Sigmoid colon (tissue), 7 donors: ENCODE measurements at places on chromosomes 11 and 22.
A peak's percentile ranks its signal among the peaks of the same experiment; 100 is the strongest.

DNA sequence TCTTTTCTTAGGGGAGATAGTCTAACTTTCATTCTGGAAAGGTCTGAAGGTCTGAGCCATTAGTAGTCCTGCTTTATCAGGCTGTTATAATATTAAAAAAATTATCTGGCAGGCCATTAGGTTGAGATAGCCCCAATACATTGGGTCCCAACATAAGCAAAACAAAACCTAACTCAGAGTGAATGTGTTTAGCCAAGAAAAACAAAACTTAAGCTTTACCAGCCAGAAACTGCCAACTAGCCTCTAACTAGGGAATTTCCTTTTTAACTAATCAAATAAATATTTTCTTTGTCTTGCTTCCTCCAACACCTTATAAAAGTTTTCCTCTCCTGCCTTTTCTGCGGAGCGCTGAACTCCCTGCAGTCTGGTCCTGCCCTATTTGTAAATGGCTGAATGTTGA, 1137.7 kb upstream of the CNTN5 start:
- DNase-seq: no peak

DNA sequence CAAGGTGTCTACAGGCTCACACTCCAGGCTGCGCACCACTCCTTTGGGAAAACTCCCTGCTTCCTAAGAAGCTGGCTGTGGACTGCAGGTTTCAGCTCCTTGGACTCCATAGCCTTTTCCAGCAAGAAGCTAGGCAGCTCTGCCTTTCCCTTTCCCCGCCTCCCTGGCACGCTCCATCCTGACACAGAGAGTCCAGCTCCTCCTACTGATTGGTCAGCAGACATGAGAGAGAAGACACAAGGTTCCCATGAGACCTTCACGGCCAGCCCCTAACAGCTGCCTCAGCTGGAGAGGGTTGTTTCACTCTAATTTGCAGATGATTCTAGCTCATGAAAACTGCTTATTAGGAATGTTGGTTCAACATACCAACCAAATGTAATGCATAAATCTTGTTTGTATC, 27.6 kb downstream of the TENM4 start:
- peak; percentile 95 for DNase-seq

GRCh38 chr11:130476922-130477491, 28.6 kb downstream of the ADAMTS15 start:
- DNase-seq: no peak

DNA sequence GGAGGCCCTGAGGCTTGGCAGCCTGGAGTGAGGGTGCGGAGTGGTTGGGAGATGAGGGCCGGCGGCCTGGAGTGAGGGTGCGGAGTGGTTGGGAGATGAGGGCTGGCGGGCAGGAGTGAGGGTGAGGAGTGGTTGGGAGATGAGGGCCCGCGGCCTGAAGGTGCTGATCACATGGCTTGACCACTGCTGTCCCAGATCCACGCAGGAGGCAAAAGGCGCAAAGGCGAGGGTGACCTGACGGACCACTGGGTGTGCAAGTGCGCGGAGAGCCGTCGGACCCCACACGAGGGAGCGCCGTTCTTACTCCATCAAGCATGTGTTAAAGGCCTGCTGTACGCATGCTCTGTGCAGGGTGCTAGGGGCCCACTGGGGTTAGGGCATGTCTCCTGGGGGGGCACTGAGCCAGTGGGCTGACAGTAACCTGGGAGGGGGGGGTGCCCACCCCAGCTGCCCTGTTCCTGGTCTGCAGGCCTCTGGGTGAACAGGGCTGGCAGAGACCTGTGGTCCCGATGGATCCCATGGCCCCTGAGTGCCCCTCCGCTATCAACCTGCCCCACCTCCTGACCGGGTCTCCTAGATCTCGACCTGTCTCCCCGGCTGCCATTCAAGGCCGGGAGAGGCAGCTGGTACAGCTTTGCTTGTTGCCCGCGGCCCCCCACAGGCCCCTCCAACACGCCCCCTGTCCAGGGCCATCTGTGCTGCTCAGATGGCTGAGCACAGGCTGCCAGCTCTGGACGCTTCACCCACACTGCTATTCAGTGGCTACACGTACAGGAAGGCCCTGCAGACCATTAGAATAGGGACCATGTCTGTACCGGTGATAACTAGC, 21.1 kb downstream of the MRGPRD start:
- DNase-seq: no peak

DNA sequence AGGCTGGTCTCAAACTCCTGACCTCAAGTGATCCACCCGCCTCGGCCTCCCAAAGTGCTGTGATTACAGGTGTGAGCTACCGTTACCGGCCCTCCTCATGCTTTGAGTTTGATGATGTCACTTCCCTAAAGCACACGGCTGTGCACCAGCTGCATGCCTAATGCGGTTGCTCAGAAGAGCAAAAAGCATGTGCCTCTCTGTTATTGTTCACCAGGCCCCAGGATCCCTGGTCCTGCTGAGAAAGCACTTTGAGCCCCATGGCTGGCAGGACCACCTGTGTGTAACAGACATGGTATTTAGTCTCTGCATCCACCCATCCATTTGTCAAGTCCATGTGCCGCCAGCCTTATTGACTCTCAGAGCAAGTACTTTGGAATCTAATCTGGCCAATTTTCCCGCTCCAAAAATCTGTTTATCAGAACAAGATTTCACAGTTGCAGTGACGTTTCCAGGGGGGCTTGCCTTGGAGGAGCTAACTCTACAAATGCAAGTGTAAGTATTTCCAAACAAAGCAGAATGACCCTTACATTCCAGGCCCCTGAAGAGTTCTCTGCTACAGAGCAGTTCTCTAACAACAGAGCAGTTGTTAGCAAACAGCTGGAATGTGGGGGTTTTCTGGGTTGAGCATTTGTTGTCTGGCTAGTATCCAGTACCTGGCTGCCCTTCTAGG, 89.4 kb downstream of the LDLRAD3 start:
- no peak for DNase-seq

DNA sequence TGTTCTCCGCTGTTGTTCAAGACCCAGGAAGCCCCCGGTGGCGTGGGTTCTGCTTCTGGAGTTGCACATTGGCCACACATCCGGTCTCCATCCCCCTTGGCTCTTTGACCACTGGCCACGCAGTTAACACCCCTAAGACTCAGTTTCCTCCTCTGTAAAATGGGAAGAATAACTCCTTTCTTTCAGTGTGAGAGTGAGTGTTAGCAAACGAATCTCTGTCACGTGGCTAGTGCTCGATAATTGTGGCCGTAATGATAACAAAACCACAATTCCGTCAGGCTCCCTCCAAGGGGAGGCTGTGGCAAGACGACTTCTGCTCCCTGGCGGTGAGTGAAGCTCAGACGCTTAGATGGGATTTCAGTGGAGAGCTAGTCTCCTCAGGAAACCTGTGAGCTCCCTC, 315.2 kb upstream of the B3GAT1 start:
- DNase-seq: no peak

GRCh38 chr11:130964058-130964792, 47.9 kb upstream of the SNX19 start:
- DNase-seq: no peak

- DNase-seq: no peak
Measured at GRCh38 chr11:121513807-121514206, 61.0 kb upstream of the SORL1-AS1 start.

DNA sequence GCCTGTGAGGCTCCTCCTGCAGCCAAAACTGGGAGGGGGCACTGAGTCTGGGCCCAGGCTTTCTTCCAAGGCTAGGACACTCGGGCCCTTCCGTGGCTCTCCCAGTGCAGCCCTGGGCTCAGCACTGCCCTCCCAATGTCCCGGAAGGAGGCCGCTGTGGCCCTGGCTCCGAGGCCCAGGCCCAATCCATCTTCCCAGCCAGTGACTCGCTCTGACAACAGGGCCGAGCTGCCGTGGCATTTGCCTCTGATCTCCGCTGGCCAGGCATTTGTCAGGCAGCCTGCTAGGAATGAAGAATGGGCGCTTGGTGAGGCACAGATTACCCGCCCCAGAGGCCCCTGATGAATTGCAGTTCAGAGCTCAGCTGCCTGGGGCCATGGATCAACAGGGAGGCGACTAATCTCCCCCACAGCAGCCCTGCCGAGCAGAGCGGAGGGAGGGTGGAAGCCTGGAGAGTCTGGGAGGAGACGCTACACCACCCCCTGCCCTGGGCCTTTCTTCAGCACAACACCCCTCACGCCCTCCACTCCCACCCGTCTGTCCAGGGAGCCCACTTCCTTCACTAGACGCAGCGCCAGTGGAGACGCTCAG, 8.3 kb downstream of the FXYD2 start:
- no peak for DNase-seq

- peak; percentile 77 for DNase-seq
Measured at GRCh38 chr22:42959576-42960509, 55.1 kb downstream of the PACSIN2 start.

GRCh38 chr22:43996981-43997265, 27.2 kb upstream of the PARVB start:
- peak; percentile 46 for DNase-seq

DNA sequence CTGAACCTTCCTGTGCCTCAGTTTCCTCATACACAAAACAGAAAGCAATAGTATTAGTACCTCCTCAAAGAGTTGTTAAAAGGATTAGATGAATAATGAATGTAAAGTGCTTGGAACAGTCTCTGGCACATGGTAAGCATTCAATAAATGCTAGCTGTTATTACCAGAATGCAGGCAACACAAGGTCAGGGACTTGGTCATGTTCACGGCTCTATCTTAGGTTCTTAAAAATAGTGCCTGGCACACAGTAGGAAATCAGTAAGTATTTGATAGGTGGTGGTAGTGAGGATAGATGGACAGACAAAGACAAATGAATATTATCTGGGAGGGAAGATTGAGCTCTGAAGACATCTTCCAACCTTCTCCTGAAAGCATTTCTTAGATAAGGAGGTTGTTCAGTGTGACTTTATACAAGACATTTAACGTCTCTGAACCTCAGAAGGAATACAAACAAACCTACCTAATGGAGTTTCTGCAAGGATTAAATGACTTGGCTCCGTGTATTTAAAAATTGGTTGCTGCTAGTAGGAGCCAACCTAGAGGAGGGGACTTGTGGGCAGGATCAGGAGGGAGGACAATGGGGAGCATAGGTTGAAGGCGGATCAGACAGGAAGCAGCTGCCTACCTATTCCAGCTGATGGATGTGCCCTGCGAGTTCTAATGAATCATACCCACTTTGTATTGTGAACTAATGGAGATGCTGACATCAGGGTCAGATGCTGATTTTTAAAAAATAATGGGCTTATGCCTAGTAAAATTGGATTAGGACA, 94.1 kb downstream of the DBX1 start:
- no peak for DNase-seq

DNA sequence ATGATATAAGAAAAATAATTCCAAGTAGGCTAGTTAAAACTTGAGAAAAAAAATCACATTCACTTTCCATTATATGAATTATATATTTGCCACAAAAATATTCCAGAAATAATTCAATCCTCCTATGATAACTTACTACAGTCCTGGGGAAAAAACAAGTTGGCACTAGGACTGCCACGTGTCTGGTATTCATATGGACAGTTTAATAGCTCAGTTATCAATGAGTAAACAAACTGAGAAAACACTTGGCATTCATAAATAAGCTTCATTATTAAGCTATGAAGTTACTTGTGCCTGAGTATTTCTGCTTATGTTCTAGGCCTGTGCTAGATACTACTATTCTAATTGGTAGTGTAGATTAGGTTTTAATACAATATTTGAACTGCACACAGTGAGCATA, 22.5 kb upstream of the MAML2 start:
- DNase-seq: no peak

DNA sequence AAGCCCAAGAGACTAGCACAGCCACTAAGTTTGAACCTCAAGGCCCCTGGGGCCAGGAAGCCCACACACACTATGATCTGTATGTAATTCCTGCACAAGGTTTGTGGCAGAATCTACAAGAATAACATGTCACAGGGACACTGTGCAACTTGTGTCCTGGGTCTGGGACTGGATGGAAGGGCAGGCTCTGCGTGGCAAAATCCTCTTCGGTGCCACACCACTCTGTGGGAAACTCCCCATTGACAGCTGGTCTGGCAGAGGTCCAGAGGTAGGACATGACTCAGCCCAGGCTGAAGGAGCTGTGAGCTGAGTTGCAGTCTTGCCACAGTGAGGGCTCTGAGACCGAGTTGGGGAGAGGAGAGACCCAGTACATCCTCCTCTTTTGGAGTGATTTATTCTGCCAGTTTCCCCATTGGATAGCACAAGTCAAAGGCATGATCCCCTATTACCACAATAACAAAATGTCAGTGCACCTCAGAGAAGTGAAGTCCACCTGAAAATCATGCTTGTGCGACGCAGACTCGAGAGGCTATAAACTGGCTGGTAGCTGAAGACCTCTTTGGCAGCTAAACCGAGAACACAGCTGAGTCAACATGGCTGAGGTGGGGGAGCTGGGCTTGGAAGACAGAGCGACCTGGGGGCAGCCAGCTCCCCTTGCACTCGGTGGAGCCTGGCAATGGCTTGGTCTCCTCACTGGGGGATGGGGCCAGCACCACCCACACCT, 23.3 kb upstream of the SERPIND1 start:
- peak; percentile 77 for DNase-seq

DNA sequence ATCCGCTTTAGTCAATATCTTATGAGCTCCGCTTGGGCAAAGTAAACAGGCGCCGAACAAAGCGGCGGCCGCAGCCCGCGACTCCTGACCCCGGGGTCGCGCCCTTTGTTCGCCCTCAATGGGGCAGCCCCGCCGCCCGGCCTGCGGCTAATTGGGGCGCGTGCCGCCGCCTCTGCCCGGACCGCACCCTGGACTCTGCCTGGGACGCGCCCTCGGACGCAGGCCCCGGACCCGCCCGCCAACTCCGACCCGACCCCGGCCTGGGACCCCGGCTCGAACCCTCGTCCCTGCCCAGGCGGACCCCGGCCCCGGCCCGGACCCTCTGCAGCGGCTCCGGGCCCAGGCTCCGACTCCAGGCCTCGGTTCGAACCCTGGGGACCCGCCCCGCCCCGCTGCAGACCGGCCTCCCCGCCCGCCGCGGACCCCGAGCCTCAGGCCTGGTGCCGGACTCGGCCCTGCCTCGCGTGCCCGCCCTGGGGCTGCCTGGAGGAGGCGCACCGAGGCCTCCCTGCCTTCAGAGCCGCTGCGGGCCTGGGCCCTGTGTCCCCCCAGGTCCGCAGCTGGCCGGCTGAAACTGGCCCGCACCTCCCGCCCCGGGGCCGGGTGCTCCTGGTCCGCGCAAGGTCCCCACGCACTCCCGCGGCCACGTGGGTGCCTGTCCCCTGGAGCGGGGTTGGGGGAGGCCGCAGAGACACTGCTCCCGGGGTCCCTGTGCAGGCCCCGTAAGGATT, 84.7 kb upstream of the WNT7B start:
- DNase-seq: peak; percentile 60

DNA sequence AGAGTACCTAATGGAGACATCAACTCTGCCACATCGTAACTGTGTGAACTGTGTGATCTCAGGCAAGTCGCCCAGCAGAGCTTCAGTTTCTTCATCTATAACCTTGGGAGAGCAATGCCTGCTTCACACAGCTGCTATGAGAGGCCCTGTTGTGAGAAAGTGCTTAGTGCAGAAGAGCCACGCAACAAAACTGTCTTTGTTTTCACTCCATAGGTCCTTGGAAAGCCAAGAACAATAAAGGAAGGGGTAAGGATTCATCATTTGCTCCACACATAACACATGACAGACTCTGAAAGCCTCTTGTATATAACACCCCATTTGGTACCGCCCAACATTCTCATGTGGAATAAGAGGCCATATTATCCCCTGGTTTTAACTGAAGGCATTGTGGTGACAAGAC, 231.9 kb upstream of the ISX start:
- DNase-seq: no peak

- DNase-seq: no peak
Measured at GRCh38 chr11:40185793-40186192, 1273.7 kb downstream of the LRRC4C start.

GRCh38 chr22:34855471-34855870, 210.5 kb upstream of the ISX start:
- no peak for DNase-seq
